DMS 273 treated with DMSO at 0.1 percent for 48 hours (cell line): ENCODE measurements at places on chromosomes 5 and 9.

DNA sequence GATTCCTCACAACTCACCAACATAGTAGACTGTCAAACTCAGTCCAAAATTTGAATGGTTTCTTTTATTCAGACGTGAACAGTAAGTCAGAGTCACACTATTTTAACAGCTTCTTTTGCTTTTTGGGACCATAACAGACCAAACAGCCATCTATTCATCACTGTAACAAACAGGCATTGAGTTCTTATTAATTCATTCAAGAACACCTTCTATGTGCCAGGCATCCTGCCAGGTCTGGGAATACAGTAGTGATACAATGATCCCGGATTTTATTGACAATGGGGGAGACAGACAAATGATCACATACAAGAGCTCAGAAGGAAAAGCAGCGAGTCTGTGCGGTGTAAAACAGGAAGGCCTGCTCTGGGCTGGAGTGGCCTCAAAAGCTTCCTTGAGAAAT is 153.3 kb upstream of the ERCC6L2 start:
- DNase-seq, result no peak

- no peak for DNase-seq
These were observed 513.4 kb upstream of the MEF2C start for GRCh38 chr5:89396278-89396954.

GRCh38 chr9:40907657-40908624 is 220.5 kb downstream of the FOXD4L6 start:
- no peak for DNase-seq

DNA sequence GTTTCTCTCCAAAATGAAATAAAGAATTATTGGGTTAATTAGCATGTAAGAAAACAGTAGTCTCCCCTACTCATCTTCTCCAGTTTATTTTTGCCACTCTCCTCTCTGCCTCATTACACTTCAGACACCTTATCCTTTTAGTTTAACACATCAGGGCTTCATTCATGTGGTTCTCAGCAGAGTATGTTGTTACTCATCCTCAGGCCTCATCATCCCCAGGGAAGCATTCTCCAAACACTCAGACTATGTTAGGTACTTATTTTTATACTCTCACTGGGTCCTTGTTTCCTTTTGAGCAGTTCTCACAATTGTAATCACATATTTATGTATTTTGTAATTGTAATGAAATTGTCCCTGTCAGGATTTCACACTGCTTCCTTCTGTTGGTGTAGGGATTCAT is 470.5 kb downstream of the PDE4D start:
- no peak for DNase-seq

DNA sequence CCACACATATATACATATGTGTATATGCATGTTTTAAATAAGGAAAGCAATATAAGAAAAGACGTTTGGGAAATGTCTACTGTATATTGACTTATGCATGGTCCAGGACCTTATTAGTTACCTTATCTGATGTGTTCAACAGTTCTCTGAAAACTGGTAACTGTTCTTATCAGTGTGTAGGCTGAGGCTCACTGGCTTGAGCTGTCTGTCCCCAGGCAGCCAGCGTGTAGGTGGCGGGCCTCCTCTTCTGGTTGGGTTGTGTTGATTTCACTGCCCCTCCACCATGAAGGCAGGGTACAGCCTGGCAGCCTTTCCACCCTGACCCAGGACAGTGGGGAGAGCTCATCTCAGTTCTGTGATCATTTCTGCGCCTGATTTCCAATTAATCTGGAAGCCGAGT is 38.7 kb upstream of the SEMA4D start:
- DNase-seq, result no peak

DNA sequence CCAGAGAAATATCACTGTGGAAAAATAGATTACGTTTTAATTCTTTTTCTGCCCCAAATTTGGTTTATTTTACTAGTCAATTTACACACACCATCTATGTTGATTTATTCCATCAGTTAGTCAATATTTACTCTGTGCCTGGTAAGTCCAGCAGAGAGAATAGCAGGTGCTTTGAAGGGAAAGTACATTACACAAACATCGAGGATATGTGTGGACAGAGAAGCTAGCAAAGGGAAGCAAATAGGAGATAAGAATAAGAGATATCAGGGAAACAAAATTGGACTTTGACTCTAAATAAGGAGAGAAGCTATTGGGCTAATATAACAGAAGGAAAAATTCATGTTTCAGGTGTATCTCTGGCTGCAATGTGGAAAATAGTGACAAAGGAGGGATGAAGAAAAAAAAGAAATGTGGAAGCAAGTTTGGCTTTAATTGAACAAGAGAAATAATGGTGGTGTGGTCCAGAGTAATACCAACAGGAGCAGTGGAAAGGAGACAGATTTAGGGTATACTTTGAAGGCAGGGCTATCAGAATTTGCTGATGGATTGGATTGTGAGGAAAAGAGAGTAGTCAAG is 587.7 kb upstream of the CDH6 start:
- no peak for DNase-seq

GRCh38 chr5:41858890-41859289 is 11.3 kb downstream of the OXCT1 start:
- no peak for DNase-seq

DNA sequence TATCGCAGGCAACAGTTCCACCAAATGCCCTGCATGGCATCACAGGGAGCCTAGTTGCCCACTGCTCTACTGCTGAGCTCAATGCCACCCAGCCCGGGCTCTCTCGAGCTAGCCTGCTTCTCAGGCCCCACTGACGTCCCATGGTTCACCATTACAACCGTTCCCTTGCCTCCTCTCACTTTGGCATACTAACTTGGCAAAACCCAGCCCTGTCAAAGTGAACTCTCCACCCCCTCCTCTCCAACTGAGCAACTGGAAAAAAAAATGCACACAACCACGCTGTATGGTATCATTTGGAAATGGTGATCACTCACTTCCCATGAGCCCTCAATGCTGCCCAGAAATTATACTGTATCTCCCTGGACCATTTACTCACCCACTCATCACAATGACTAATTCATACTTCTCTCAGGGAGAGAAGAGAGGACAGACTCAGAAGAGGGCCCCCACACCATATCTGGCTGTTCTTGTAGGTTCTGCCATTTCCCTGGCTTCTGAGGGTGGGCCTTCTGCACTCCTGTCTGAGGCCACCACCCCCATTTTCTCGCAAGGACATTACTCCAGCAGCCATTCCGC is 51.4 kb upstream of the RARS1 start:
- no peak for DNase-seq

DNA sequence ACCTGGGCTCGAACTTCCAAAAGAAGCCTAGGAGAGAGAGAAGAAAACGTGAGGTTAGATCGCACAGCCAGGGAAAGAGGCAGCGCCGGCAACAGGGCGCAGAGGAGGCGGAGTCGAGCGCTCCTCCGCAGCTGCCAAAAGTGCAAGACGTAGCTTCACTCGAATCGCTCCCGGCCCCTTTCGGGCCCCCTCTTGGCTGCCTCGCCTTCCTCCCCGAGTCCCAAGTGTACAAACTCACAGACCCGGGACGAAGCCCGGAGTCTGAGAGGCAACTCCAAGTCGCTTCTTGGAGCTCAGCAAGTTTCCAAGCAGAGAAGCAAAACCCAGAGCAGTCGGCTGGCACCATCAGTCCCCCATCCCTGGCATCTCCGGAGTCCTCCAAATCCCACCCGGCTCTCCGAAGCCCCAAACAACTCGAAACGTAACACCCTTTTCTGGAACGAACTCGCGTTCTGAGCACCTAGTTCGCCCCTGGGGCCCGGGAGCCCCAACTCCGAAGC is 1.2 kb downstream of the MIER3 start:
- peak; percentile 6 for DNase-seq

GRCh38 chr5:139065306-139065705 is 132.9 kb downstream of the SIL1 start:
- DNase-seq, result no peak

DNA sequence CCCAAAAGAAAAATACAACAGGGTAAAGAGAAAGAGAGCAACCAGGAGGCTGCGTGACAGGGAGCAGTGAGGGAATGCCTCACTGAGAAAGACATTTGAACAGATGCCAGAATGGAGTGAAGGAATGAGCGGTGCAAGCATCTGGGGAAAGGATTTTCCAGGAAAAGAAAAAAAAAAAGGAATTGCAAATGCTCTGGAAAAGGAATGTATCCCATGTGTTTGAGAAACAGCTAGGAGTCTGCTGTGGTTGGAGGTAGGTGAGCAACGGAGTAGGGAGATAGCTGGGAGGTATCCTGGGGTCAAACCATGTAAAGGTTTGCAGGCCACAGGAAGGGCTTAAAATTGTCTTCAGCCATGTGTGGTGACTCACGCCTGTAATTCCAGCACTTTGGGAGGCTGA is 23.6 kb upstream of the CEMIP2 start:
- DNase-seq, result no peak

DNA sequence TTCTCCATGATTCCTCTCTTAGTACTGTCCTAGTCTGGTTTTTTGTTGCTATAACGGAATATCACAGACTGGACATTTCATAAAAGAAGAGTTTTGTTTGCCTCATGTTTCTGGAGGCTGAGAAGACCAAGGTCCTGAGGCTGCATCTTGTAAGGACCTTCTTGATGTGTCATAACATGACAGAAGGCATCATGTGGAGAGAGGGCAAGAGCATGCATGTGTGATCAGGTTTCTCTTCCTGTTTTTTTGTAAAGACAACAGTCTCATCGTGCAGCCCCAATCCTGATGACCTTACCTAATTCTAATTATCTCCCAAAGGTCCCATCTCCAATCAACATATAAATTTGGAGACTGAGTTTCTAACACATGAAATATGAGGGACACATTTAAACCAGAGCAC is 108.4 kb downstream of the MSX2 start:
- no peak for DNase-seq

GRCh38 chr9:78860801-78861475 is 564.0 kb downstream of the PSAT1 start:
- no peak for DNase-seq

GRCh38 chr5:10454591-10455276 is 13.1 kb downstream of the ROPN1L start:
- DNase-seq, result no peak
